ENCODE measurements at places on chromosomes 4 and X.

- no peak for DNase-seq
Observed at GRCh38 chr4:2583517-2583916, 47.1 kb downstream of the FAM193A start.

GRCh38 chrX:97619499-97619898 is 735.8 kb downstream of the RPA4 start:
- DNase-seq: no peak

DNA sequence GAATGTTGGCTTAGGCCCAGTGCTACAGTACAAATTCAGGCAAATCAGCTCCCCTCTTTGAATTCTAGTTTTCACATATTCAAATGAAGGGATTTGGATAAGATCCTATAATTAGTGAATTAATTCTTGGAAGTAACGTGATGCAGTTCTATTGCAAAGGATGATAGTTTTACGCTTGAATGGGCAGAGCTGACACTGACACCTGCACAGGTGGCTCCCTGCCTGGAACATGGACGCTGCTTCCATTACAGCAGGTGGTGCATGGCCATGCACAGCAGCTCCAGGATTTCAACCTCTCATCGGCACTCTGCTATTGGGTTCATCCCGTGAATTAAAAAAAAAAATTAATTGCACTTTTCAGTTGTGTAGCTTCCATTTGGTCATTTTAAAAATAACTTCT is 28.4 kb upstream of the RPS6KA6 start:
- DNase-seq: no peak

- no peak for DNase-seq
Observed at GRCh38 chr4:142696334-142697122, 149.6 kb downstream of the INPP4B start.

DNA sequence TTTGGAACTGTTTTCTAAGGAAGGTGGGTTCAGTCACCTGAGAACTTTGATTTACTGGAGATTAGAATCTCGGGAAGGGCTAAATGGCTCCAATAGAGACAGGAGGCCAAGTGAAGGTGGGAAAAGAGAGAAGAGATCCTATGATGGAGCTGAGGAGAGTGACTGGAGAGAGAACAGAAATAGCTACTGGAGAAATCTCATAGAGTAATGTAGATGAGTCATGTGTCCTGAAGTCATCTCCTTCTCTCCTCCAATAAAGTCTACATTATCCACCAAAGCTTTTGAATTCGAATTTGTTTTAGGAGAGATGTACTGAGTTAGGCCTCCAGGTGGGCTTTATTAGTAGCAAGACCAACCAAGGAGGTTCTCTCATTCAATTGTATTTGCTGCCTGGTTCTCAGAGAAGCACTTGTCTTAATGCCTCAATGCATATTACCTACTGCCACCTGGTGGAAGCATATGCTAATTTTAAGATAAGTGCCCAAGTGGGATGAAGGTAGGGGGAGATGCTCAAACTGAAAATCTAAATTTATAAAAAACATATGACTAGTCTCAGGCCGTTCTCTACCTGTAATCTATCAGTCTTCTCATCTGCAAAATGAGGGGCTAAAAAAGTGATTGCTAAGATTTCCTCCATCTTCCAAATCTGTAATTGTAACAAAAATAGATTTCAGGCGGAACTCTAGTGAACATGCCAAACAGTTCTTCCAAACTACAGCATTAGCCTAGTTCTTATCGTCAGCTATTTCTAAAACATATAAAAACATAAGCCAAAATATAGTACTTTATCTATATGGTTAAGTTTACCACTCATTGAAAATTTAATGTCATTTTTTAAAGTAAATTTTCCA is 24.4 kb downstream of the TXK start:
- DNase-seq: no peak

Measured in activated T-helper 9 cell treated with anti-CD3 and anti-CD28 coated beads, Interleukin-2, amount 50 U/mL, for 16 hours (primary cell).